ENCODE measurements at places on chromosomes 7 and 10. TPM values are rescaled to one million over a fixed set of nuclear protein-coding genes. Genes with fewer than 3 reads are reported as not detected.
A peak's percentile ranks its signal among the peaks of the same experiment; 100 is the strongest.

DNA sequence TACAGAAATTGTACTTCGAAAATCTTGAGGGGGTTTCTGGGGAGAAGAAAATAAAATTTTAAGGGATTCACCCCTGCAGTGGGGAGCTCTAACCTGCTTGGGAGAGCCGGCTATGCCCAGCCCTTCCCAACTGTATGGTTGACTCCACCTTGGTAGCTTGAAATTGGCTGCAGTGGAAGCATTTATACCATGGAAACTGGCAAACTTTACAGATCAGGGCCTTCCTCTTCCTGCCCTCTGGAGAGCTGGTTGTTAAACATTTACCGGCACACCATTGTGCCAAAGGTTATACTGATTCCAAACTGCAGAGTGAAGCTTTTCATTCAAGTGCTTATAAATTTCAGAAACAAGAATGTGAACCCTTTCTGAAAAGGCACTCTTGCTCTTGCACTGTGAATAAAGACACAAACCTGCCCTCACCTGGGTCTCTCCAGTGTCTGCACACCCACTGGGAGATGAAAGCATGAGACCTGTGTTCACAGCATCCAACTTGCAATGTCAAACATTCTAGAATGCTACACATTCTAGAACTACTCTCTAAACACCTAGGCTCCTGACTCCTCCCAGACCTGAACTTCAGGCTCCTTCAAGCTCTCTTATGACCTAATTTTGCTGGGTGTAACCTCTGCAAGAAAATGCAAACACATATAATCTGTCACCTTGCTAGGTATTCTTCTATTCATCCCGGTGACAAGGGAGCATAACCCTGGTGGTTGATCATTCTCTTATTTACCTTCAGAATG, 44.7 kb downstream of the ABLIM1 start:
- ATAC-seq: no peak

DNA sequence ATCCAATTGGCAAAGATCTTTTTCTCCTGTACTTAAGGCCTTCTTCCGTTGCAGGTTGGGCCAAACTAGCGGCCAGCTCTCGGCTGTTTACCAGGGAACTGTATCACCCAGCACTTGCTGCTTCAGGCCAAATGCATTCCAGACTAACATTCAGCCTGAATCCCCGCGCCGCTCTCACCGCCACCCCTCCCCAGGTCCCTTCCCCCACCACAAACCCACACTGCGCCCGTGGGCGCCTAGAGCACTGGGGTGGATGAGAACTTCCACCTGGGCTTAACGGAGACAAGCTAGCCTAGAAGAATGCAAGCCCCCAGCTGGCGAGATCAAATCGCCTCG, 676 bp downstream of the TCAF1 start:
- ATAC-seq: peak; percentile 26

FAM131B gene
- total RNA-seq: 0.31 TPM

- no peak for ATAC-seq
These were observed 37.2 kb upstream of the CUL1 start for GRCh38 chr7:148661471-148661870.

- peak; percentile 20 for ATAC-seq
These were observed 68.0 kb upstream of the FAM20C start for GRCh38 chr7:124130-124949.

DNA sequence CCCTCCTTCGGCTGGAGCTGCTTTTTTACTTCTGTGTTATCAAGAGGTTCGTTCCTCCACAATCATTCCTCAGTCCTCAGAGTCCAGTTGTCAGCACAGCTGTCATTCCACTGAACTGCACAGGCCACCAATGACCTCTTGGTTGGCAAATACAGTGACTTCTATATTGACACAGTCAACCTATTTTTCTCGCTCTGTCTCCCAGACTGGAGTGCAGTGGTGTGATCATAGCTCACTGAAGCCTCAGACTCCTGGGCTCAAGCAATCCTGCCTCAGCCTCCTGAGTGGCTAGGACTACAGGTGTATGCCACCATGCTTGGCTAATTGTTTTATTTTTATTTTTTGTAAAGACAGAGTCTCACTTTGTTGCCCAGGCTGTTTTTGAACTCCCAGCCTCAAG, 27.7 kb downstream of the CRCP start:
- ATAC-seq: no peak

LLCFC1 gene
- total RNA-seq: not detected

CYP3A7 gene
- not detected for total RNA-seq

DNA sequence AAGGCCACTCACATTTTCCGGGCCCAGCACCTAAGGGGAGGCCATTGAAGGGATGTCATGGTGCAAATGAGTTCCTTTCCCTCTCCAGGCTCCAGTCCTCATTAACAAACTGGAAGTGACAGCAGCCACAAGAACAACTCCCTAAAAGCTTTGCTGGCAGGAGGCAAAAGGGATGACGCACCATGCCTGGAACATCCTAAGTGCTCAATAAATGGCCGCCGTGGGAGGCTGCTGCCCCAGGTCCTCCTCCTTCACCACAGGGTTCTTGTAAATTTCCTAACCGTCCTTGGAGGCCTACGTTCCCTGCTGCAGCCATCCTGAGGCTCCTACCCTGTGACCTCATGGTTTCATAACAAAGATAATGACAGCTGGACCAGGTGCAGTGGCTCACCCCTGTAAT, 41.3 kb upstream of the CAMK1D start:
- ATAC-seq: no peak

ECD gene
- 29.6 TPM for total RNA-seq

TMEM176B gene
- 45.9 TPM for total RNA-seq
